ENCODE measurements at places on chromosomes 7 and 10. TPM values are rescaled to one million over a fixed set of nuclear protein-coding genes. Genes with fewer than 3 reads are reported as not detected.

The PLEKHS1 gene
- total RNA-seq, result not detected

The UPK3BL1 gene
- 122 TPM for total RNA-seq

The SPOCK2 gene
- 0.26 TPM for total RNA-seq

The IGFBP1 gene
- total RNA-seq, result under 0.01 TPM

The ABCC2 gene
- total RNA-seq, result 0.53 TPM

The PHKG1 gene
- 0.26 TPM for total RNA-seq

The PTPRN2 gene
- total RNA-seq, result 2.8 TPM

The CFAP69 gene
- total RNA-seq, result 0.53 TPM

The PAX4 gene
- not detected for total RNA-seq

The NEURL1 gene
- total RNA-seq, result 1.1 TPM

The ABCA13 gene
- 0.79 TPM for total RNA-seq

The TAC1 gene
- total RNA-seq, result 0.13 TPM

The GATAD1 gene
- total RNA-seq, result 16.3 TPM

The OR2A12 gene
- not detected for total RNA-seq

The TMEM248 gene
- total RNA-seq, result 51.3 TPM

The CPN1 gene
- not detected for total RNA-seq

The PODXL gene
- 0.53 TPM for total RNA-seq

The LRRN3 gene
- not detected for total RNA-seq

The FEZF1 gene
- not detected for total RNA-seq

The AKR1C1 gene
- 63.2 TPM for total RNA-seq

The CPVL gene
- not detected for total RNA-seq

The C10orf71 gene
- total RNA-seq, result not detected

The TNPO3 gene
- 75.1 TPM for total RNA-seq
